ENCODE measurements at places on chromosomes 7 and 10. TPM values are rescaled to one million over a fixed set of nuclear protein-coding genes. Genes with fewer than 3 reads are reported as not detected.

TAS2R41 gene
- total RNA-seq: 2.0 TPM

ZNF679 gene
- total RNA-seq: not detected

GIMAP2 gene
- 159 TPM for total RNA-seq

TSPAN33 gene
- total RNA-seq: 38.0 TPM

C10orf53 gene
- total RNA-seq: not detected

CADPS2 gene
- total RNA-seq: not detected

WDR86 gene
- total RNA-seq: 3.9 TPM
